T-helper 9 cell (primary cell): ENCODE measurements at places on chromosomes 2 and 18.

DNA sequence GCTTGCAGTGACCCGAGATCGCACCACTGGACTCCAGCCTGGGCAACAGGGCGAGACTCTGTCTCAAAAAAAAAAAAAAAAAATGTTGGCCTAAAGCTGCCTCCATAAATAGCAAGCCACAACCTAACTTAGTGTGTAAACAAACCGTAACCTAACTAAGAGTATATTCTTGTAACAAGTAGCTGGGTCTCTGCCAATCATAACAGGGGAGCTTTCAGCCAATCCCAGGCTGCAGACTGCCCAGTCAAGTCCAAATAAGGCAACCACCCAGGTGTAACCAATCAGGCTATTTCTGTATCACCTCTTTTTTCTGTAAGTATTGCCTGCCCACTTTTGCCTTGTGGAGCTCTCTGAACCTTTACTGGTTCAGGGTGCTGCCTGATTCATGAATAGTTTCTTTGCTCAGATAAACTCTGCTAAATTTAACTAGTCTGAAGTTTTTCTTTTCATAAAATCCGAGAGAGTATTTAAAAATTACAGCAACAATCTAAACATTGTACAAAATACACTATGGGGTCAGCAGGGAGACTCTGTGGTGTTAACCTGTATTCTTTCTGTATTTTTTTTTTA lies 4.5 kb downstream of the PSTPIP2 start:
- DNase-seq, result no peak

GRCh38 chr2:47235132-47235531 lies 80.0 kb upstream of the STPG4 start:
- DNase-seq, result no peak

DNA sequence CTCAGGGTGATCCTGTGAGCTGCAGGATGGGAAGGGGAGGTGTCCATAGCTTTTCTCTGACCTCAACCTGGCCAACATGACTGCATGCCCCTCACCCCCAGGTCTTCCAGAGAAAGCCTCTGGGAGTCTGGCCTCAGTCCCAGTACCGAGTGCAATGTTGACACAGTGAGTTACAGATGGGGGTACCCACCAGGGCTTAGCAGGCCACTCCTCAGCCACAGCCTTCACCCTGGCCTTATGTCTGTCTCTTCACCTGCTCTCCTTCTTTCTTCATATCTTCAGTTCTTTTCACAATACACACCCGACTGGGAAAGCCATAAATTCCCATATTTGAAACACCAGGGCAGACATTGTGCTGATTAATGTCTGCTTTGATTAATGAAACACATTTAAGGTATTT lies 33.5 kb downstream of the AOX1 start:
- DNase-seq, result no peak

- DNase-seq, result no peak
Observed at GRCh38 chr2:112085916-112086669, 31.0 kb downstream of the TMEM87B start.

- DNase-seq, result no peak
Observed at GRCh38 chr2:42225573-42225972, 56.4 kb downstream of the EML4 start.

GRCh38 chr2:129910446-129911362 lies 68.8 kb upstream of the RAB6C start:
- no peak for DNase-seq

GRCh38 chr18:74679006-74679678 lies 81.5 kb downstream of the ZNF407 start:
- DNase-seq, result no peak

DNA sequence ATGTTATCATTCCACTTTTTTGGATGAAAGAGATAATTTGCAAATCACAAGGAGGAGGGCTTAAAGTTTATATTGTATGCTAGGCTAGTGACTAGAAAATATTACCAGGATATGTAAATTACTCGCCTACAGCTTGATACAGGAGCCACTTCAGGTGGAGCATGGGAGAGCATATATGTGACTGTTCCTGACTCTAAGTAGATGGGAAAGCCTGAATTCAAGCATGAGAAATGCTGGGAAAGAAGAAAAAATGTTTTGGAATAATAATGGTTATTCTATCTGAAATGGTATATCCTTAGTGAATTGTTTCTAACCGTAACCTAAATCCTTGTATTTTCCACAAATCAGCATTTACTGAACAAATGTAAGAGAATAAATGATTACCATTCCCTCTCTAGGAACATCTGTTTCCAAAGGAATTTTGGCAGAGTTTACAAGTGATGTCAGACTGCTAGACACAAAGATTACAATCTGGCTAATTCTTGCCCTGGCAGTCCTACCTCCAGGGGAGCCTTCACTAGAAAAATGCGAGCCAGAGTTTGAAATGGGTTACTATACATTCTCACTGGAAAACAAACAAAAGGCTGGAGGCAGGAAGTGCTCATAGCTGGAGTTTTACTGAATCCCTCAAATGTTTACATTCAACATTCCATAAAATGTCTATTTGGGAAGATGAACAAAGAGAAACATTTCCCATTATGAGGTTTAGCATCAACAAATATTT lies 129.4 kb upstream of the MAPRE2 start:
- DNase-seq, result no peak

GRCh38 chr2:33589444-33589843 lies 9.7 kb downstream of the FAM98A start:
- no peak for DNase-seq

GRCh38 chr2:223096235-223096970 lies 44.4 kb downstream of the KCNE4 start:
- DNase-seq, result no peak

DNA sequence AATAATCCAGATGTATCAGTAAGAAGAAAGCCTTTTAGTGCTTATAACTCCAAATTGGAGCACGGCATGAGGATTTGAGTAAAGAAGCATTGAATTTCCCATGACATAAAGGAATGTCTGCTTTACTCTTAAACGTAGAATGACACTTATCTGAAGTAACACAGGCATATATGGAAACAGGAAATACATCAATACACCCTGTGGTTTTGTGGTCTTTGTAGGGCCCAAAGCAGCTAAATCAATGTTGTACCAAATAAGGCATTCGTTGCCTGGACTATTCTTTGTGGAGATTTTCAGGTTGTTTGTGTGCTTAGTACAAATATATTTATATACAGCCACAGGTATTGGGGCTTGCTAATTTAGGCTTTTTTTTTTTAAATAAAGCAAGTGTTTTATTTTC lies 660.5 kb downstream of the LRRTM4 start:
- DNase-seq, result no peak

- DNase-seq, result no peak
Observed at GRCh38 chr2:18546567-18546966, 13.9 kb downstream of the RDH14 start.

DNA sequence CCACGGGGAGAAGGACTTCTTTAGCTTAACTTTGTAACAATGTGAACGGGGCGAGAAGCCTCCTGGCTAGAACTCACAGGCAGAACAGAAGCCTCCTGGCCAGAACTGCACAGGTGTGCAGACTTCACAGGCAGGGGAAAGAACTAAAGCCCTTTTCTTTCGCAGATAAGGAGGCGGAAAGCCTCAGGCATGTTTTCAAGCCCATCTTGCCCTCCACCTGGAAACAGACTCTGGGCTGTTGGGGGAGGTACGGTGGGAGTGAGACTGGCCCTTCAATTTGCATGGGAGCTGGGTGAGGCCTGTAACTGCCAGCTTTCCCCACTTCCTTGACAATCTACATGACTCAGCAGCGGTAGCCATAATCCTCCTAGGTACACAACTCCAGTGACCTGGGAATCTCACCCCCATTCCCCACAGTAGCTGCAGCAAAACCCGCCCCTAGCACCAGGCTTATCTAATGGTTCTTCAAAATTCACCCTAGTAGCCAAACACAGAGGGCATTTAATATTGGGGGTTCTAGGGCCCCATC lies 22.9 kb upstream of the ABCA12 start:
- DNase-seq, result no peak

- DNase-seq, result no peak
Observed at GRCh38 chr2:19864381-19864780, 37.4 kb downstream of the TTC32 start.

DNA sequence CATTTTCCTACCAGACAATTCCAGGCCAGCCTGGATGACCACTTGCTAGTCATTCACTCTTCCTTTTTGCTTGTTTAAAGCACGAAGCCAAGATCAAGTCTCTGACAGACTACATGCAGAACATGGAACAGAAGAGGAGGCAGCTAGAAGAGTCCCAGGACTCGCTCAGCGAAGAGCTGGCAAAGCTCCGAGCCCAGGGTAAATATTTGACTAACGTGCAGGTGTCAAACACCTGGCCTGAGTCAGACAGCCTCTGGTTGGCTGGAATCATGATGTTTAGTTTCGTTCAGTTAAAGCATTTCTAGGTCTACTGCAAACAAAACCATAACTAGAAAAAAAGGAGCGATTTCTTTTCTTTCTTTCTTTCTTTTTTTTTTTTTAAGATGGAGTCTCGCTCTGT lies 44.2 kb upstream of the LYPD6B start:
- no peak for DNase-seq

GRCh38 chr18:49446481-49446880 lies 14.0 kb downstream of the DYM start:
- DNase-seq, result no peak

DNA sequence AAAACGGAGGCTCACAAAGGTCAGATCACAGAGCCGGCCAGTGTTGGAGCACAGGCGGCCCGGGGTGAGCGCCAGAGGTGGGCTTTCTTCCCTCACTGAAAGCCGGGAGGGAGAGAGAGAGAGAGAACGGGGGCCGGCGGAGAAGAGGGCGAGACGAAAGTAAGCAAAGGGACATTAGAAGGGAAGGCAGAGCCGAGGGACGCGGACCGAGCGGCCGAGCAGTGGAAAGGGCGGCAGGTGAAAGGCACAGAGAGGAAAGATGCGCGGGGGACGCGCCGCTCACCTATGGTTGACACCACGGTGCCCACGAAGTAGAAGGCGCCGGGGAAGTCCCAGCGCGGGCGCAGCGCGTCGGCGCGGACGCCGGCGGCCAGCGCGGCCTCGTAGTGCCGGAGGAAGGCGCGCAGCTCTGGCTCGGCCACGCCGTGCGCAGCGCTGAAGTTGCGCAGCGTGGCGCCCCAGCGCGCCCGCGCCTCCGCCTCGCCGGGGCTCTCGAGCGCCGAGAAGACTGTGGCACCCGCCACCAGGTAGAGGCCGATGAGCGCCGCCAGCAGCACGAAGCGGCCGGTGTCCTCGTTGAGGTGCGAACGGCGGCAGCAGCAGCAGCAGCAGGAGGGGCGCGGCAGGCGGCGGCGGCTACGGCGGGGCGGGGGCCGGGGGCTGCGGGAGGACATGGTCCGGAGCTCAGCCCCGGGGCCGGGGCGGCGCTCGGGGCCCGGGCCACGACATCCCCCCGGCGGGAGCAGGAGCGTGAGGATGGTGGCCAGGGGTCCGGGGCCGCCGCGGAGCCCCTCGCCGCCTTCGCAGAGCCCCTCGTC lies 166.9 kb downstream of the MSH2 start:
- DNase-seq, result no peak

GRCh38 chr2:58893656-58894351 lies 652.7 kb upstream of the FANCL start:
- no peak for DNase-seq

DNA sequence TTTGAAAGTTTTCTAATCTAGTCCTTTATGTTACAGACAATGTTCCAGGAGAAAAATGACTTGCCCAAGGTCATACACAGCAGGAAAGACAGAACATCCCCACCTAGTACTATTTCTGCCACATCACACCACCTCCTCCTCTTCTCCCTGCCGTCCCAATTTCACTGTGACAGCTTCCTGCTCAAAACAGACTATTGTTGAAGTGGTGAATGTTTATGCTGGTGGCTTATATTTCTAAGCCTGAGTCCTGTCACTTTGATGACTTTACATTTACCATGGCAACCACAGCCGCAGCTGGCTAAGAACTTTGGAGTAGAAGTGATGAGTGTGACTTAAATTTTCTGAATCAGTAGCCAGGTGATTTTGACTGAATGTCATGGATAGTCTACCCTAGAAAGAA lies 10.0 kb downstream of the GALNT5 start:
- DNase-seq, result no peak

DNA sequence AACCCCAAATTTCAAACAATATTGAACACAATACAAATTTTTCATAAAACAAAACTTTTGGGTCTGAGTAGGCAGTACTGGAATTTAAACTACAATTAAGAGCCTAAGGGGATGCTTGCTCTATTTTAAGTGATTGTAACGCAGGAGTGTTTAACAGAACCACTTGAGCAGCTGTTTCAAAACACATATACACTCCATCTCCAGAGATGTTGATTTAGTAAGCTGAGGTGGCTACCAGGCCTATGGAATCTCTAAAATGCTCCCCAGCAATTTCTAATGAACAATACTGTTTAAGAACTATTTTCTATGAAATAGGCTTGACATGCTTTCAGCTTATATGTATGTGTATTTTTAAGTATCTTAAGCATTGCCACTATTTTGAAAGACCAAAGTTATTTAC lies 58.5 kb downstream of the SP3 start:
- no peak for DNase-seq
